K562 (cell line): ENCODE measurements at places on chromosomes 7 and 10. TPM values are rescaled to one million over a fixed set of nuclear protein-coding genes. Genes with fewer than 3 reads are reported as not detected.

- no peak for DNase-seq
- no peaks in the 10 kb centered on the region for H3K27me3 ChIP-seq
- no peaks in the 10 kb centered on the region for H3K4me1 ChIP-seq
- H3K27ac ChIP-seq, result no peak overlapping the region
- H3K36me3 ChIP-seq, result no peaks in the 10 kb centered on the region
- no peak overlapping the region for H3K4me3 ChIP-seq
These were observed 12.3 kb upstream of the OPN4 start for GRCh38 chr10:86642021-86642420.

DNA sequence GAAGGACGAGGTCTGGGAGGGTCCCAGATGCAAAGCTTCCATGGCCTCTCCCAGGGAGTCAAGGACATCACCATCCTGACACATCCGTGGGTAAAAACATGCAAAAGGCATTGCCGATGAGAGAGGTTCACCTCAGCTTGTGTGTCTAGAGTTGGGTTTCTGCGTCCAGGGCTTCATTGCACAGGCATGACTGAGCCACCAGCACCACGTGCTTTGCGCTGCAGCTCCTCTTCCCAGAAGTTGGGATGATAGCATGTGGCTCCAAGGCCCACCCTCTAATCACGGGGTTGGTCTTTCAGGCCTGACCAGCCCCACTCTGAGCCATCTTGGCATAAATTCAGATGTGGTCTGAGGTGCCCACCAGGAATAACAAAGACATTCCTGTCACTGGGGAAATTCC is 7.1 kb upstream of the RASGEF1A start:
- no peak overlapping the region for H3K27ac ChIP-seq
- H3K36me3 ChIP-seq, result no peaks in the 10 kb centered on the region
- H3K27me3 ChIP-seq, result peaks cover 13% of the 10 kb centered on the region
- no peak overlapping the region for H3K4me3 ChIP-seq

GRCh38 chr10:126235091-126235978 is 152.9 kb downstream of the ADAM12 start:
- no peaks in the 10 kb centered on the region for H3K36me3 ChIP-seq
- no peak for DNase-seq
- H3K27me3 ChIP-seq, result peaks cover 18% of the 10 kb centered on the region
- no peak overlapping the region for H3K4me3 ChIP-seq

GRCh38 chr10:29344073-29344820 is 55.4 kb downstream of the LYZL1 start:
- no peak for DNase-seq
- H3K27me3 ChIP-seq, result peaks cover 20% of the 10 kb centered on the region
- no peaks in the 10 kb centered on the region for H3K4me1 ChIP-seq
- H3K27ac ChIP-seq, result no peak overlapping the region
- no peak overlapping the region for H3K4me3 ChIP-seq
- H3K36me3 ChIP-seq, result no peaks in the 10 kb centered on the region

DNA sequence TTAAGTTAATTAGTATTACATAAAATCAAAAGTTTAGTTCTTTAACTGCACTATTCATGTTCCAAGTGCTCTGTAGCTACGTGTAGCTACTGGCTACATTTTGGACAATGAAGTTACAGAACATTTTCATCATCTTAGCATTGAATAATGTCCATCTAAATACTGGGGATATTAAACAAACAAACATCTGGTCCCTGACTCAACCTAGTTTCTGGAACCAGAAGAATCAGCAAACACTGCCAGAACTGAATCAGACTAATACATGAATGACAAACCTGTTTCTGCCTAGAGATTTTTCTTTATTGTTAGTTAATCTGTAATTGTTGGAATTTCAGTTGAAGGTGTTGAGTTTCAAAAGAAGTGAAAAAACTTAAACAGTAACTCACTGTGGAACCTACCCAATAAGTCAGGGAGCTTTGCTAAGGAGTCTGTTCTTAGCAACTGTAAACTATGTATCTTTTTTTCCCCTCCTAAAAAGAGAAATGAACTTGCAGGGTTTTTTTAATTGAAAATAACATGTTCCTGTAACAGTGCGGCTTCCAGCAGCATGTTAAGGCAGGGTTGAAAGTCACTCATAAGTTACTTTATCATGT is 58.3 kb downstream of the CDK13 start:
- H3K4me3 ChIP-seq, result no peak overlapping the region
- H3K27me3 ChIP-seq, result no peaks in the 10 kb centered on the region
- H3K36me3 ChIP-seq, result peaks cover 48% of the 10 kb centered on the region; the same call in 2 of the 3 replicates
- H3K27ac ChIP-seq, result no peak overlapping the region

GRCh38 chr10:103990121-103990520 is 23.2 kb downstream of the SLK start:
- H3K36me3 ChIP-seq, result peaks cover 13% of the 10 kb centered on the region; the same call in 1 of the 3 replicates
- no peak overlapping the region for H3K27ac ChIP-seq
- H3K27me3 ChIP-seq, result no peaks in the 10 kb centered on the region

DNA sequence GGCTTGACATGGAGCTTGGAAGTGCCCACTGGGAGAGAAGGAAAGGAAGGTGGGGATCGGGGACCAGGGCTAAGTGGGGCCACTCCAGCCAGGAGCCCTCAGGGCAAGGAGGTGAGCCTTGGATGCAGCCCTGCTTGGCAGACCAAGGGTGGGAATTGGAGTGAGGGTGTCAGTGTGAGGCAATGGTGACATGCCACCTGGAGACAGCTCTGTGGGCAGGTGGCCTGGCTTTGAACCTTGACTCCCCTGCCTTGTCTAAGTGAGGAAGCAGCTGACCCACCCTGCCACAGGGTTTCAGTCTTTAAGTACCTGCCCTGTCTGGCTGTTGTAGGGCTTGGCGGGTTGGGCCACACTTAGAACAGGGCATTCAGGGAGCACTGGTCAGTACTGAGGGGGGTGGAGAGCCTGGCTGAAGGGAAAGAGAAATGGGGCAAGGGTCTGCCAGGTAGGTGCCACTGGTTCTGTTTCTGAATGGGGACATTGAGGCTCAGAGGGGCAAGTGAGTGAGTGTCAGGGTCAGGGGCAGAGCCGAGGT is 4.8 kb downstream of the RAMP3 start:
- peaks cover 8% of the 10 kb centered on the region; the same call in 1 of the 2 replicates for H3K4me1 ChIP-seq
- H3K4me3 ChIP-seq, result no peak overlapping the region
- no peak for DNase-seq
- no peaks in the 10 kb centered on the region for H3K36me3 ChIP-seq
- peaks cover 27% of the 10 kb centered on the region for H3K27me3 ChIP-seq

DNA sequence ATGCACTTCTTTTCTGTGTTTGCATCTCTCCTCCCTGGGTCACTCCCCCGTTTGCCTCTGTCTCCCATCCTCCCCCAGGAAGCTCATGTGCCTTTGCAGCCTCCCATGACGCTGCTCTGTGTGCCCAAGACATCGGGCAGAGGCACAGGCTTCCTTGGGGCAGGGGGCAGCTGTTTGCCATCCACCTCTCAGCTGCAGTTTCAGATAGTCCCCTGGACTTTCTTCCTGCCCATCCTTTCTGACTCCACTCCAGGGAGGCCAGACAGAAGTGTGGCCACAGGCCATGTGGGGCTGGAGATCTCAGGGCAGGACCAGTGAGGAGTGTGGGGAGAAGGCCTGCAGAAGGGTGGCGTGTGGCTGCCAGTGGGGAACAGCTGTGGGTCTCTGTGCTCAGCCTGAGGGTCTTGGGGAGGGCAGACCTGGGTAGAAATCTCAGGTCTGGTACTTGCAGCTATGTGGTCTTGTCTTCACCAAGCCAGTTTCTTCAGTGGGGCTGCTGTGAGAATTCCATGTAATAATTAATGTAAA is 10.6 kb upstream of the SAMD8 start:
- peaks cover 44% of the 10 kb centered on the region for H3K4me1 ChIP-seq
- H3K4me3 ChIP-seq, result no peak overlapping the region
- no peaks in the 10 kb centered on the region for H3K36me3 ChIP-seq
- no peak for DNase-seq
- H3K27ac ChIP-seq, result no peak overlapping the region
- H3K27me3 ChIP-seq, result no peaks in the 10 kb centered on the region

DNA sequence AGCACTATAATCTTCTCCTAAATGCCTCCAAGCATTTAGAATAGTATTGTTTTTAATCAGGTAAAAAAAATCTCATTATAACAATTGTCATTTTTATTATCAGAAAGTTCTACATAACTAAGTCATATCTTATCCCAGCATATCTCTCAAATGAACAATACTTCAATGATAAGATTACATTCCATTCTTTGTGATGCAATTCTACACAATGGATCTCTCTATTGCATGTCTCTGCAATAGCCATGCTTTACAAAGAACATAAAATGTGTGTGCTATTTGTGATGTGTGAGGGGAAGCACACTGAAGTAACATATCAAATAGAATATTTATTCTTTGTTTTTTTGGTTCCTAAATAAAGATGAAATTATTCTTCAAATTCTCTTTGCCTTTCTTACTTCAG is 195.7 kb downstream of the TSPAN12 start:
- H3K4me1 ChIP-seq, result no peaks in the 10 kb centered on the region
- DNase-seq, result no peak
- H3K27me3 ChIP-seq, result no peaks in the 10 kb centered on the region
- H3K36me3 ChIP-seq, result no peaks in the 10 kb centered on the region

- no peak for DNase-seq
- H3K27ac ChIP-seq, result no peak overlapping the region
- H3K4me1 ChIP-seq, result no peaks in the 10 kb centered on the region
- H3K27me3 ChIP-seq, result peaks cover 42% of the 10 kb centered on the region
- H3K36me3 ChIP-seq, result no peaks in the 10 kb centered on the region
These were observed 534.8 kb upstream of the MGMT start for GRCh38 chr10:128932071-128932820.

- no peak overlapping the region for H3K4me3 ChIP-seq
- peaks cover 18% of the 10 kb centered on the region; the same call in 2 of the 3 replicates for H3K27me3 ChIP-seq
- H3K4me1 ChIP-seq, result no peaks in the 10 kb centered on the region
- no peak overlapping the region for H3K27ac ChIP-seq
- no peaks in the 10 kb centered on the region for H3K36me3 ChIP-seq
These were observed 20.1 kb upstream of the ATXN7L1 start for GRCh38 chr7:105896407-105896911.

GRCh38 chr10:20618011-20618547 is 279.0 kb downstream of the NEBL start:
- H3K4me3 ChIP-seq, result no peak overlapping the region
- DNase-seq, result no peak
- H3K4me1 ChIP-seq, result no peaks in the 10 kb centered on the region
- no peaks in the 10 kb centered on the region for H3K36me3 ChIP-seq

DNA sequence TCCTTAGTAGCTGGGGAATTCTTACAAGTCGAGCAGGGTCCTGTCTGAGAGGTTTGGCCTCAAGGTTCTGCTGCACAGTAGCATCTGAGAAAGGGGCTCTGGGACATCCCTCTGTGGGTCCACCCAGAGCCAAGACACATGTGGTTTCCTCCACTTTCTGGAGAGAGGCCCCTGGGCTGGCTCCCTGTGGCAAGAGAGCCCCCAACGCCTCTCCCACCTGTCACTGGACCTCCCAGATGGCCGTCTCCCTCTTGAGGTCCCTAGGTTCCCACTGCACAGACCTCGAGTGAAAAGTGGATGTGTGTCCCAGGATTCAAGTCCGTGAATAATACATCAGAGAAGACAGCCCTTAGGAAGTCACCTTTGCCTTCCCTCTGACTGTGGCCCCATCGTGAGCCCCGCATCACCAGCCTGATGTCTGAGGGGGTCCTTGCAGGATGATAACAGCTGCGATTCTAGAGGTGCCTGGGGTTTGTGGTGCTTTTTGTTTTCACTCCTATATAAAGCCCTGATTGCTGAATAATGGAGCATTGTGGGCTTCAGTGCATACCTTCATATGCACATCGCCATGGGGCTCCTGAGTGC is 319.0 kb downstream of the GLRX3 start:
- no peak overlapping the region for H3K4me3 ChIP-seq
- no peak overlapping the region for H3K27ac ChIP-seq
- no peaks in the 10 kb centered on the region for H3K27me3 ChIP-seq
- no peak for DNase-seq
- no peaks in the 10 kb centered on the region for H3K4me1 ChIP-seq

- no peak for DNase-seq
- H3K4me1 ChIP-seq, result peaks cover 11% of the 10 kb centered on the region
- no peaks in the 10 kb centered on the region for H3K36me3 ChIP-seq
- no peak overlapping the region for H3K27ac ChIP-seq
- no peak overlapping the region for H3K4me3 ChIP-seq
- H3K27me3 ChIP-seq, result no peaks in the 10 kb centered on the region
These were observed 8.6 kb downstream of the TBATA start for GRCh38 chr10:70776455-70777005.

DNA sequence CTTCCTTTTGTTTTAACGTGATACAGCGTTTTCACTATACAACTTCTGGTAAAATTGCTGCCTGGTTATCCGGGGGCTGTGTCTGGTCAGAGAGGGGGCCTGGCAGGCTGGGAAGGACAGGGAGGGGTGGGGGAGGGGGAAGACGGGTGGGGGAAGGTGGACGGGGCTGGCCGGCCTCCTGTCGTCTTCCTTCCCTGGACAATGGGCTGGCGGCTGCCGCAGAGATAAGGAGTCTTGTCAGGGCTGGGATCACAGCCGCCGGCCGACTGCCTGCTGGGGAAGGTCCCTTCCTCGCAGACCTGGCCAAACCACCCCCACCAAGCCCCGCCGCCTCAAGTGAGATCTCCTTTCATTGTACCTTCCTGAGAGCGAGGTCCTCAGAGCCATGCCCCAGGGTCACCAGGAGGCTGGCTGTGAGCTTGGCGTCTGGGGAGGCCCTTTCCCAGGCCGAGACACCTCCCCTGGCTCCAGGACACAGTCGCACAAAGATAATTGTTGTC is 151.2 kb upstream of the TNRC18 start:
- H3K27me3 ChIP-seq, result no peaks in the 10 kb centered on the region
- peaks cover 64% of the 10 kb centered on the region for H3K4me1 ChIP-seq
- peak; percentile 95 for DNase-seq
- no peaks in the 10 kb centered on the region for H3K36me3 ChIP-seq
- peak overlapping the region; percentile 30 for H3K4me3 ChIP-seq

DNA sequence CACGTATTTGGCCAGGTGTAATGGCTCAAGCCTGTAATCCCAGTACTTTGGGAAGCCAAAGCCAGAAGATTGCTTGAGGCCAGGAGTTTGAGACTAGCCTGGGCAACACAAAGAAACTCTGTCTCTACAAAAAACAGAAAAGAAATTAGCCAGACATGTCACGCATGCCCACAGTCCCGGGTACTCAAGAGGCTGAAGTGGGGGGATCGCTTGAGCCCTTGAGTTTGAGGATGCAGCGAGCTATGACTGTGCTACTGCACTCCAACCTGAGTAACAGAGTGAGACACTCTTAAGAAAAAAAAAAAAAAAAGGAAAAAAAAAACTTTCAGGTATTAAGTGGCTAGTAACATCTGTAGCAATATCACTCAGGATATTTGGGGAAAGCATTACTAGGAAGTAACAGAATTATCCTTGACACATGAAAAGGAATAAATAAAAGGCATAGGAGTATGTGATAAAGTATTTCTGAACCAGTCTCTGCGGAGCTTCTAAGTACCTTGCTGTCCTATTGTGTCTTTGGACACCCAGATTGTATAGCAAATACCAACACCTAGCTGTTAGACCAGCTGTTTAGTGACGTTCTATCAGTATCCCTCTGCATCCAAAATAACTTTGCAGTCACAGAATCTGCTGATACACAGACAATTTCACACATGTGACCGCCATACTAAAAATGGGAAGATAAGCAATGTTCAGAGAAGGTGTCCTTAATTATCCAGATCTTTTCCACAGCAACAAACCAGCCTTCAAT is 74.4 kb downstream of the CYTH3 start:
- no peaks in the 10 kb centered on the region for H3K36me3 ChIP-seq
- no peak overlapping the region for H3K27ac ChIP-seq
- no peaks in the 10 kb centered on the region; the same call in 2 of the 3 replicates for H3K4me1 ChIP-seq

Gene FOXI2
- not detected in 2 replicates for total RNA-seq

Gene SLC12A9
- total RNA-seq, result 18.7 and 20.2 TPM in 2 replicates

Gene BMPR1A
- 14.2 and 15.6 TPM in 2 replicates for total RNA-seq

Gene ODAD2
- not detected in 2 replicates for total RNA-seq
